ENCODE measurements at places on chromosomes 4 and X.

GRCh38 chr4:3747581-3747904 lies 18.6 kb upstream of the ADRA2C start:
- no peak for DNase-seq

GRCh38 chr4:62342346-62342745 lies 1142.2 kb downstream of the ADGRL3 start:
- no peak for DNase-seq

DNA sequence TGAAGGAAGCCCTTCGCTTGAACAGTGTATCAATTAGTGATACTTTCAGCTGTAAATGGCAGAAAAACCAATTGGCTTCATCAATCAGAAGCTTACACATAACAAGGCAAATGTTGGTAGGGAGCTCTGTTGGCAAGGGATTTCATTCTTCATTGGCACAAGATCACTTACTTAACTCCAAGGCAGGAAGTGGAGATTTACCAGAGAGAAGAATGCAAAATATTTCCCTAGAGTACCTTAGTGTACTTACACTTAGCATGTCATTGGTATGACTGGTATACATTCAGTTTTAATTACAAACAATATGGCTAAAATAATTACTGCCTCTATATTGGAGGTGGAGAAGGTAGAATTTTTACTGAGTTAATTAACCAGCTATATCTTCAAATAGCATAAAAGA lies 545.0 kb downstream of the GABRG1 start:
- DNase-seq, result peak; percentile 70

DNA sequence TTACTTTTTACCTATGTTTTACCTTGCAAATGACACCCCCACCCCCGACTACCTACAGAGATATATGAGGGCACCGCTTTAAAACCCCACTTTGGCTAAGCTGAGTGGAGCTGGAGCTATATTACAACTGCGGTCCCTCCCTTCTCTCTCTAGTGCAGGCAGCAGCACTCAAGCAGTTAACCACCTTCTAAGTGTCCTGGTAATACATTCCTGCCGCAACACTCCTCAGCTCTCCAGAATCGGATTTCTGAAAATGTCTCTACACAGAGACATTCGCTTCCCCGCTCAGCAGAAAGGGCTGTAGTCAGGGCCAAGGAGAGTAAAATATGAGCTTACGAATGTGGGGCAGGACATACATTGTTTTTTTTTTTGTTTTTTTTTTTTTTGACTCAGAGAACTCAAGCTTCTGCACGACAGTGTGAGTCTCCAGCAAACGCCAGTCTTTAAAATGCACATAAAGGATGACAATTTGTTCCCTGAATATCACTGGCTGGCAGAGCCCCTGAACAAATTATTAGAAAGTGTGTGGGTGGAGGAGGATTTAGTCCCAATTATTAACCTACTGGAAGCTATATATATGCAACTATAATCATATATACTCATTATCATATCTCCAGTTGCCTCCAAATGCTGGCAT lies 287.0 kb upstream of the TET2 start:
- DNase-seq, result no peak

DNA sequence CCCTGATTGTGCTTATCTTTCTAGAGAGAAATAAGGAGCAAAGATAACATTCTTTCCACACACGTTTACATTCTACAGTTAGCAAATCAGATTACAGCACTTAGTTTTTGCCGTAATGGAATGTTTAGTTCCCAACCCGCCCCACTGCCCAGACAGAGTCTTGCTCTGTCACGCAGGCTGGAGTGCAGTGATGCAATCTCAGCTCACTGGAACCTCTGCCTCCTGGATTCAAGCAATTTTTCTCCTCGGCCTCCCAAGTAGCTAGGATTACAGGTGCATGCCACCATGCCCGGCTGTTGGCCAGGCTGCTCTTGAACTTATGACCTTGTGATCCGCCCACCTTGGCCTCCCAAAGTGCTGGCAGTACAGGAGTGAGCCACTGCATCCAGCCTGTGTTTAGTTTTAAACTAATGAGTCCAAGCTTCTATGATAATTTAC lies 8.4 kb upstream of the PRPS1 start:
- no peak for DNase-seq

- DNase-seq, result no peak
These were observed 52.8 kb upstream of the ANKRD17 start for GRCh38 chr4:73311428-73311827.

DNA sequence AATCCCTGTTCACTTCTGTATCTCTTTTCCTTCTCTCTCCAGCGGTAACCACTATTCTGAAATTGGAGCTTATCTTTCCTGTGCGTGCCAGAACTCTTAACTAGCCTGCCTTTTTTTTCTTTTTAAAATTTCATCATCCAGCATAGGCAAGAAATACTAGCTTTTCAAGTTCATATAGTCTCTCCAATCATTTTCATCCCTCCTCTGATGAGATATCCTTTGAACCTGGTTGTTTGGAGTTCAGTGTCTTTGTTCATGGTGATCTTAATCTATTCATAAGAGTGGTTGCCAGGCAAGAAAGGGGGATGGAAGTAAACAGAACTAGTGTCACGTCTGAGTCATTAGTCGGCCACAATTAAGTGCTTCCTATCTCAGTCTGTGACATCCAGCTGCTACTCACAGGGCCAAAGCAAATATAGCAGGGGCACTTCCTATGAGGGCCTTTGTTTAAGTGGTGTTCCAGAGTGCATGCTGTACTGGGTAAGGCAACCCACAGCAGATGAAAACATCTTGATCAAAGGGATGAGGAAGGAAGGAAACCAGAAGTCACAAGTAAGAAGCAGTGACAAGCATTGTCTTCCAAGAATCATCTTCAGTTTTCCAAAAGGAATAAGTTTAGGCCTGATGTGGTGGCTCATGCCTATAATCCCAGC lies 56.4 kb upstream of the XIAP start:
- DNase-seq, result no peak
